Left lobe of liver (tissue), 2 donors: ENCODE measurements at places on chromosomes 7 and 10.

DNA sequence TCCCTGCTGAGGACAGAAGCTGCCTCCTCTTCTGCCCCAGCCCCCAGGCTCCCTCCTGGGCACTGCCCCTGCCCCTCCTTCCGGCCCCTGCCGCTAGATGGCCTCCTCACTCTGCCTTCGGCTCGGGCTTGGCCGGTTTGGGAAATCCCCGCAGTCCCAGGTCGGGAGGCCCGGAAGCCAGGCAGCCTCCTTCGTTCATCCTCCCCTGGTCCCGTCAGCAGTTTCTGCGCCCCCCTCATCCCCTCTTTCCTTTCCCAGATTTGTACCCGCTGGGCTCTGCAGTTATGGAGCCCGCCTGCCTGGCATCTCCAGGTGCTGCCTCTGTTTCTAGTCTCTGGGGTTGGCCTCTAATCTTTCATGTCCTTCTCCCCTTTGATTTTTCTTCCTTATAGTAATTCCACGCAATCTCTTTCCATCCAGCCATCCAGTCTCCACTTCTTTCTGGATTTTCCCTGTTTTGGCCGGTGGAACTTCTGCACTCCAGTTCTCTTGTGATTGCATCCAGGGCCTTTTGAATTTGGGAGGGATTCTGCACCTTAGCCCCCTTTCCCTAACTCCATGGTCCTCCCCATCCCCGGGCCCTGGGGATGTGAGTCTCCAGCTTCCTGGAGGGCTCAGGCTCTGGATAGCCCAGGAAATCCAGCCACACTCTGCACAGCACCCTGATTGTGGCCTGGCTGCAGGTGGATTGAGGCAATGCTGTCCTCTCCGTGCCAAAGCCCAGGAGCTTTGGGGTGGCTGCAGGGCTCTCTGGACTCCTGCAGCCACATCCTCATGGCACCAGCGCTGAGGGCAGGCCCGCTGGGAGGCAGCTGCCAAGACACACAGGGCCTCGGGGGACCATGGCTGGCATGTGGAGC lies 3.3 kb upstream of the SHH start:
- DNase-seq = peak; percentile 79

DNA sequence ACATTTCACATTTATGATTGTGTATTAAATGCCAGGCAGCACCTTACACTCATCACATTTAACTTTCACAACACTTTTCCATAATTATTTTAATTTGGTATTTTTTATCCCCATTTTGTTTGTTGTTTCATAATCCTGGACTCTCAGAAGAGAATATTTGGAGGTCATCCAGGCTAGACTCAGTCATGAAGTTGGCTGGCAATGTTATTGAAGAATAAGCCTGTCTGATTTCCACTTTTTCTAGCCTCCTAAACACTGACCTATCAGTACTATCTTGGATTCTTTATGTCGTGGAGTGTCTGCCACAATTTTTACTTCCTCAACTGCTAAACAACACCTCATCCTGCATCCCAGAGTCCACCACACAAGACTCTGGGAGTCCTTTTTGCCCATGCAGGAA lies 372.3 kb upstream of the NRP1 start:
- no peak for DNase-seq

- no peak for DNase-seq
These were observed 19.5 kb upstream of the PPP2R2D start for GRCh38 chr10:131881104-131881880.

GRCh38 chr10:7488418-7488829 lies 77.6 kb upstream of the SFMBT2 start:
- no peak for DNase-seq

DNA sequence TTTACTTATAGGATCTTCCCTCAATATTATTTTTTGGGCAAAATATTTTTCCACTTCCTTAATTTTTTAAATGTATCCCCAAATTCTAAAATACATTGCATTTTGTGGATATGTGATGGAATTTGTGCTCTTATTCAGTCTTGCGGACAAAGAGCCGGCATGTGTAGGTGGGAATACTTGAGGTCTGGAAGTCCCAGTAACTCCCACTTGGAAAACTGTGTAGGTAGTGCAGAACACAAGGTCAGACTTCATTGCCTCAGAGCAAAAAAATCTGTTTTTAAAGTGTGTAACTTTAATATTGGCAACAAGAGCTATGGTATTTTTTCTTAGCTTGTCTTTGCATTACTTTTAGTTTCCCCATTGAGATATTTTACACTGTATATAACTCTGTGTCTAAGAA lies 68.5 kb upstream of the SEMA3A start:
- no peak for DNase-seq

GRCh38 chr10:232878-233277 lies 97.6 kb downstream of the ZMYND11 start:
- no peak for DNase-seq

DNA sequence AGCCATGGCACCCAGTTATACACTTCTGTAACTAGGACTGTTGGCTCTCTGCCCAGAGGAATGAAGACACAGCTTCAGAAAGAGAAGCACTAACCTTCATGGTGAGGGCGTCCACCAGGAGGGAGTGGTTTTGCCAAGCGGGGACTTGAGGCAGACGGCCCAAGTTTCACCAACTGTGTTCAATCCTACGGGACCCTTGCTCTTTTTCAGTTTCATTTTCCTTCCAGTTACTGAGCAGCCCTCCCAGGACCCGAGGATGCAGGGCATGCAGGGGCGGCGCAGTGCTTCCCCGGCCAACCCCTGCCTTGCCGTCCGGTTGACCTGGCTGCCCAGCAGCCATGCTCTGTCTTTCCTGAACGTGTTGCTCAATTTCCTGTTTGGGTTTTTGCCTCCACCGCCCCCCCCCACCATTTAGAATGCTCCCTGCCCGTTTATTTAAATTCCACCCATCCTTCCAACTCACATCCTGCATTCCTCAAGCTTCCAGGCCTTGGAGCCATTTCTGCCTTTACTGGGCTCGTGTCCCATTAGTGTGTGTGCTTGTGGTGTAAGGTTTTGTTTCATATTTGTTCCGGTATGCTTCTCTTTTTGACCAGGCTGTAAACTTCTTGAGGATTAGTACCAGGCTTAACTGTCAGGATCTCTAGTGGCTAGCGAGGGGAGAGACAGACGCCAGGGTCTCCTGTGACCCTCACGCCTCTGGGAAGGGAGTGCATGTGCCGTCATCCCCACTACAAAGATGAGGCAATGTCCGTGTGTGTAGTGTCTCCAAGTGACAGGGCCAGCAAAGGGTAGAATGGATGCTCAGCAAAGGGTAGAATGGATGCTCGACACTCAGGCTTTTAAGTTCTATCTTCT lies 31.6 kb downstream of the IL15RA start:
- peak; percentile 55 for DNase-seq

GRCh38 chr10:62597226-62597625 lies 207.3 kb upstream of the ADO start:
- DNase-seq = no peak

- peak; percentile 1 for DNase-seq
These were observed 7.7 kb upstream of the GTPBP4 start for GRCh38 chr10:980468-981093.

- DNase-seq = no peak
These were observed 6.2 kb upstream of the ITGB1 start for GRCh38 chr10:32964270-32964669.

DNA sequence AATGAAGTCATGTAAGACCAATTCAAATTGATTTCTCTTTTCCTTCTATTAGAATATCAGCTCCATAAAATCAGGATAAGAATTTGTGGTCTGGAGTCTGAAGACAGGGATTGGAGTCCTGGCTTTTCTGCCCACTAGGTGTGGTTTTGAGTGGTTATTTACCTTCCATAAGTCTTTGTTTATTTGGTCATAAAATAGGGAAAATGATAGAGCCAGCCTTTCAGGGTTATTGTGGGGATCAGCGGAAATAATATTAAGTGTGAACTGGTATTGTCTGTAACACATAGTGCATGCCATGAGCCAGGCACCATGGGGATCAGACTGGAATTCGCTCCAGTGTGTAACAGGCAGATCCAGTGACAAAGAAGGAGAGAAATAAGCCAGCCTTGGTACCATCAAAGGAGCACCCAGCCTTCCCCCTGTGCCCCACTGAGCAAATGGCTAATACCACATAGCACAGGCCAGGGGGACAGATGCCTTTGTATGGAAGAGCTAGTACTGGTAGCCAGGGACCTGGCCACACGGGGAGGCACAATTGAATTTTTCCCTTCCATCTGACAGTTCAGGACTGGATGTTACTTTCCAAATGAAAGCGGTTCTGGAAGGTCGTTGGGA lies 509.7 kb upstream of the PODXL start:
- no peak for DNase-seq

DNA sequence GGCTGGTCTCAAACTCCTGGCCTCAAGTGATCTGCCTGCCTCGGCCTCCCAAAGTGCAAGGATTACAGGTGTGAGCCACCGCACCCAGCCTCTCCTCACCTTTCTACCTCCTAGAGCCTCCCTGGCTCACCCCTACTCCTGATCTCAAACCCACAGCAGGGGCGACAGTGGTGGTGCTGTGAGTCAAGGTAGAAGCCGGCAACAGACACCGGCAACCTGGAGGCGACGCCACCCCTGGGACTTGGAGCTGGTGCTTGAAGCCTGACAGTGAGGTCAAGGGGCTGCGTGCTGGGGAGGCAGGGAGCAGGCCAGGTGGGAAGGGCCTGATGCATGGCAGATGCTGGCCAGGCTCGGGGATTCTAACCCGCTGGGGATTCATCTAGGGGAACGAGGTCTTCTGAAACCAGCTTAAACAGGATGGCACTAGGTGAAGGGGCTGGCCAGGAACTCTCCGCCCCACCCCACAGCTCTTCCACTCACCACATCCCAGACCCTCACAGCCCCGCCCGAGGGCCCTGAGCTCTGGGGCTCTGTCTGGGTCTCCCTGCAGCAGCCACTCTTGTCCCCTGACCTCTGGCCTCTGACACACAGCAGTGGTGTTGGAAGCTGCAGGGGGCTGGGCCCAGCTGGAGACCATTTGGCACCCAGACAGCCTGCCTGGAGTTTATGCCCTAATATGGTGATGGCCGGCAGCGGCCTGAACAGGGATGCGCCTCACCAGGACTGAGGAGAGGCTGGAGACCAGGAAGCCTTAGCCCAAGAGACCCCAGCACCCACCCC lies 16.4 kb downstream of the KCNH2 start:
- DNase-seq = no peak

DNA sequence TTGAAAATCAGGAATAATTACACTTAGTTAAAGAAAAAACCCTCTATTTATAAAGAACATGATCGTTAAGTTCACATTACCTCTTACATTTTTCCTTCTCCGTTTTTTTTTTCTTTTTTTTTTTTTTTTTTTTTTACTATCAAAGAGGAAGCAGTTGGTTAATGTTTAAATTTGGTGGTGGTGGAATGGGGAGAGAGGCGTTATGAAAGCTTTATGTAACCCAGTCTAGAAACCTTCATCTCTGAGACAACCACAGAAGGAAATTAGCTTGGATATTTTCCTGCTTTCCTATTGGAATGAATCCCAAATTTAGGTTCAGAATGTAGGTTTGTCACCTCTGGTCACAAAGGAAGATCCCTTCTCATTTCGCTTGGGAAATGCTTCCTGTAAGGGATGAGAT lies 31.5 kb upstream of the LHFPL3 start:
- no peak for DNase-seq

GRCh38 chr7:16811551-16811950 lies 6.8 kb upstream of the AGR2 start:
- no peak for DNase-seq

DNA sequence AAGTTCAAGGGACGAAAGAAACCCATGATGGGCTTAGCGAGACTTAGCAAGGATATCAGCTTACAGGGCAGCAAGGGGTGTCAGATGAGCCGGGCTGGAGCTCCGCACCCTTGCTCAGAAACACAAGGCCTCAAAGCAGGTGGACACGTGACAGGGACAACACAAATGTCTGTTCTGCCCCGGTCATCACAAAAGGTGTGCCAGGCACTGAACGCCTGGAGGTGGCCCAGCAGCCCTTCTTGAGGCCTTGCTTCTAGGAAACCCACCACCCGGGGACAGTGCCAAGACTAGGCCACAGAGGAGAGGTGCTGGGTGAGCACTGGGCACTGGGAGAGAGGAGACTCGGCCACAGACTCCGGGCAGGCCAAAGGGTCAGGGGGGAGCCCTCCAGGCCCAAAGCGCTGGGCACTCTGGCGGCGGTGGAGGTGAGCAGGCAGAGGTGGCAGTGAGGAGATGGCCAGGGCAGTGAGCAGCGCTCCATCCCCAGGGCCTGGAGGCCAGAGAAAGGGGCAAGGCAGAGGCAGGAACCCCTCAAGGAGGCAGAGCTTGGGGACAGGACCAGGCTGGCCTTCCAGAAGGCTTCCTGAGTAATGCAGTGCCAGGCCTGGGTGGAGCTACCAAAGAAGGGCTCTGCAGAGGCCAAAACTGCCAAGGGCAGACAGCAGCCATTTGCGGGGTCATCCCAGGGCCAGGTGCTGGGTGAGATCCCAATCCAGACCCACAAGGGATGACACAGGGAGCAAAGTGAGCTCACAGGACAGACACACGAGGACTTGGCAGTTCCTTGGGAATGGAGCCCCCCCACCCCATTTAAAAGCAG lies 22.7 kb downstream of the EBF3 start:
- DNase-seq = no peak

- DNase-seq = no peak
These were observed 323.0 kb upstream of the AOAH start for GRCh38 chr7:37047260-37047659.

- no peak for DNase-seq
These were observed 47.0 kb upstream of the ZNF107 start for GRCh38 chr7:64618785-64619456.

DNA sequence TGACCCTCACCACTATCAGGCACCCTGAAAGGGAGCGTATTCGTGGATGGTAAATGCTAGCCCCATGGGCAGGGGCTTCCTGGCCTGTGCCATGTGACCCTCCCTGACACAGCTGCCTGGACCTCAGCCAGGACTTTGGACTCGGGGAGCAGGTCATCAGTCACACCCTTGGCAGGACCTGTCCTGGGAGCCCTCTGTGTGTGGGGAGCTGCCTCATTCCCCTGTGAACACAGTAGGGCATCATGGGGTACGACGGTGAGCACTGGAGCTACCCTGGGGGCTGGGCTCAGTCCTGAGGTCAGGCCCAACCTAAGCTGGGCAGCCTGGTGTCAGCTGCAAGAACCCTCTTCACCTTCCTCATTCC lies 129.3 kb upstream of the FAM20C start:
- DNase-seq = no peak

DNA sequence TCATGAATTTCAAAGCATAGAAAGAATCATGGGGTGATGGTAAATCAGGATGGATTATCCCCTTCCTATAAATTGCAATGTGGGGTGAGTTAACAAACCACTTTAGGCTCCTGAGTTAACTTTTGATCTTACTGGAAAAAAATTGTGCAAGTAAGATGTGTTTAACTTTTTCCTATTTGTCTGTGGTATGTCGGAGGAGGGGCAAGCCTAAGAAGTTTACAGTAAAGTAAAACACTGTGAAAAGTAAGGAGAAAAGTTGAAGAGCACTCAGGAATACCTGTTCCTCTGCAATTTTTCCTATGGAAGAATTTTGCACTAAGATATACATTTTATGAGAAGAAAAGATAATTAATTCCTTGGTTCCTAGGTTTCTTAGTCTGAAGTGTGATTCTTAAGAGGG lies 44.4 kb downstream of the IFIT5 start:
- DNase-seq = no peak
